ENCODE measurements at places on chromosomes 3 and 15.

DNA sequence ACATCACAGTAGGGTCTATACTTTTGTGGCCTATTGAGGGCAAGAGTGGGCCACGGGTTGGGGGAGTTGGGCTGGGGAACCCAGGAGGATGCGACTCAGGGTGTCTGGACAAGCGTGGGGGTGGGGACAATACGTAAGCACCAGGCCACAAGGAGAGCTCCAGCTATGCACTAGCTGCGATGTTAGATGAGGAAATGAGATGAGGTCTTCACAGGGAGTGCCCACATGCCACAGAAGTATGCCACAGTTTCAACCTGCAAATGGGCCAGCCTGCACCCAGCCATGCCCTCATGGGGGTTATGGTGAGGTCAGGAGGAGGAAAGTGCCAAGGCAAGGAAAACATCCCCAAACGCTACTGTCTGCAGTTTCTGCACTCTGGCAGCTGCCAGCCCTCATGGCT lies 30.5 kb downstream of the CACNA2D2 start:
- no peak for DNase-seq

- no peak for DNase-seq
Measured at GRCh38 chr3:13080591-13080990, 7.4 kb upstream of the IQSEC1 start.

DNA sequence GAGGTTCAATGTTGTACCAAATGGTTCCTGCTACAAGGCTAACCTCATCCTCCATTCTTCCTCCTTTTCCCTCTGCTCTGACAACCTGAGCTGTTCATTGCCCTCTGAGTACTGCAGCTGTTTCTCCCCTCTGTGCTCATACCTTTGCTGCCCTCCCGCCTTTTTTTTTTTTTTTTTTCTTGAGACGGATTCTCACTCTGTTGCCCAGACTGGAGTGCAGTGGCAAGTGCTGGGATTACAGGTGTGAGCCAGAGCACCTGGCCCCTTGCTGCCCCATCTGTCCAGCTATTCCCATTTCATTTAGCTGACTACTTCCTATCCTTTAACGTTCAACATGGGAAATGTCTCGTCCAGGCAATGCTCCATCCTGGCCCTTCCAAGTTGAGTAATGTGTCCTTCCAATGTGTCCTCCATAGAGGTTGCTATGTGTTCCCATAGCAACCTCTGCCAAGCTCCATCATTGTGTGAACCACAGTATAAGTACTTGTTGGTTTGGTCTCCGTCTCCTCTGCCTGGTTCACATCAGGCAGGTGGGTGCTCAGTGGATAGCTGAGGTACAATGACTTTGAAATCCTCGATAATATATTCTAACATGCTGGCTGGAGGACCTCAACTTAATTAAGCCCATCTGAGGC lies 179.9 kb upstream of the ANKRD28 start:
- no peak for DNase-seq

GRCh38 chr3:150170852-150171520 lies 200.3 kb upstream of the PFN2 start:
- DNase-seq: no peak

DNA sequence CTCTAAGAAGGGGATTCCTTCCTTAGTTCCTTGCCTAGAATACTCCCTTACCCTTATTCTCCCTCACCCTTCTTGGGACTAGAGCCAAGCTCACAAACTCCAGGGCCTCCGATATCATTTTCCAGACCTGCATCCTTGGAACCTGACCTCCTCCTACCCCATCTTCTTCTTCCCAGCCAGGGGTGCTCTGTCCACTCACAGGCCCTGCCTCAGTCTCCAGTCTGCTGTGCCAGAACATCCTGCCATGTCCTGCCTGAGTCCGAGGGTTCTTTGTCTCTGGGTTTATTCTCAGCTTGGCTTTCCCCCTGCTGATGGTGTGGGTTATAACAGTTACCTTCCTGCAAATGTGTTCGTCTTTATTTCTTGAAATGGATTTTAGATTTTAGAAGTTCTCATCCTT lies 59.9 kb upstream of the MCF2L2 start:
- no peak for DNase-seq

DNA sequence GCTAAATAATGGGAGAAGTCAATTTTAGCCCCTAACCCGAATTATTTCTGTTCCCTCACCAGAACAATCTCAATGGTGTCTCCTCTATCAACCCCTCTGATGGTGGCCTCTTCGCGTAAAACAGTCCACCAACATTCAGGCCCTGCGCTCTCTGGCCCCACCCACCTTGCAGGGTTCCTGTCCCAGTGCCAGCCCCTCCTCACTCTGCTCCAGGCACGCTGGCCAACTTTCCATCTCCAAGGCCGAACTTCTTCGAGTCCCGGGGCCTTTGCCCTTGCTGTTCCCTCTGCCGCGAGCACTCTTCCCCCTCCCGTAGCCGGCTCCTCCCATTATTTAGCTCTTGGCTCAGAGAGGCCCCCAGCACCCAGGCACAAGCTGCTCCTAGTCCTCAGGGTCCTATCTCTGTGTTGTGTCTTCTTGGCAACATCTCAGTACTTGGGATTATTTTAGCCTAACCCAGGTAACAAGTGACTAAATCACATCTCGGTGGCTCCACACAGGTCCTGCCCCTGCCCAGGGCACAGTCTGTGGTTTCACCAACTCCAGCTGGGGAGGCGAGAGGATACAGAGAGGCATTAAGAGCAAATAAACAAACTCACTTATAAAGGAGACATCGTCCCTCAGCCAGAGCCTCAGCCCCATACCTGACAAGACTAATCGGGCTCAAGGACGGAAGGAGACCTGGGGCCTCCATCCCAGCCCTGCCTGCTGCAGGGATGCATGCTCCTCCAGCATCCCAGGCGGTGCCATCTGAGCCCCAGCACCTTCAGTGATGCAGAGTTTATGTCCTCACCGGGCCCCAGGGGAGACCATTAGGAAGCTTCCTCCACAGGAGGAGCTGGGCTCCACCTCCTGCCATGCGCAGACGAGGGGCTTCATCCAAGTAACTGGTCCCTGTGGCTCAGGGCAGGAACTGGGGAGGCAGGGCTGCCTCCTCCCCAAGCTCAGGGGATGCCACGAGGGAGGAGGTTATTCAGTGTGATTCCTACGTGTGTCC lies 19.7 kb upstream of the IQSEC1 start:
- no peak for DNase-seq

- DNase-seq: no peak
Measured at GRCh38 chr15:37076543-37076942, 23.8 kb downstream of the MEIS2 start.

DNA sequence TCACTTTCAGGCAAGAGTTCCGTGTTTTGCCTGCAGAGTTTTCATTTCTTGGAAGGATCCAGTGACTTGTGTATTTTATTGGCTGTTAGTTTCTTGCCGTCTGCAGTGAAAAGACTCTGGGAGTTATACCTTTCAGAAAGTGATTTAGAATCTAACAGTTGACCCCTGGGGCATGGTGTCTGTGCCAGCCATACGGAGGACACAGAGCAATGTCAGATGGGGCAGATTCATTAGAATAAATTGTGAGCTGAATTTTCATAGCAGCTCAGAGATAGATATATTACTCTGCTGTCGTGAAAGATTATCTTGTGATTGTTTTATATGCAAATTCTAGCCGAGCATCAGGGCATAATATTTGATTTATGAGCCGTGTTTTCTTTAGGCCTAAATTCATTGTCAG lies 131.6 kb downstream of the SV2B start:
- DNase-seq: no peak

DNA sequence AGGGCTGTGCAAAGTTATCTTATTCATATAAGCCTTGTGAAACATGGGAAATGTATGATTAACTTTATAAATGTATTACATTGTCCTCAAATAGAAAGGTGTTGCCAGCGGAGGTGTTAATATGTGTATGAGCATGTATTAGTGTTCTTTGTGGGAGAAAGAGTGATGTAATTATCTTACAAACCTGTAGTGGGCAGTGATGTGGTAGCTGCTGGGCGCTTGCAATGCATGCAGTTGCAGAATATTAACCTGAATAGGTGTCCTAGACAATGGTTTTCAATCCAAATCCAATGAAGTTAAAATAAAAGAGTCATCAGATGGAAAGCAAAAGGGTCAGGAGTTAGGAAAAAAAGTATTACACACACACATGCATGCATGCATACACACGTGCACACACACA lies 881.3 kb upstream of the CADM2 start:
- no peak for DNase-seq

DNA sequence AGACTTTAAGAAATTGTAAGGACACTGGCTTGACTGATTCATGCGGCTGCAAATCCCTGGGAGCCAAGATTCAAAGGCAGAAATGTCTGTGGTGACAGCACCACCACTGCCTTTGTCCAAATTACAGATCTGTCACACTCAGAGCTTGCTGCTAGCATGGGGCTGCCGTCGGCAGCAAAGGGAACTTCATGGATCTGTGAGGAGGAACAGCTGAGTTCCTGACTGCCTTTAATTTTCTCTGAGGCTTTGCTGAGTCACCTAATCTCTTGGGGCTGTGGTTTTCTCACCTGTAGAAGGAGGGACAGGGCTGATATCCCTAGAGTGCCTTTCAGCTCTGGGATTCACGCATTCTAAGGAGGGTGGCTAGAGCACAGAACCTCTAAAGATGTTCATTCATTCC lies 4.1 kb upstream of the PAK6 start:
- DNase-seq: no peak

DNA sequence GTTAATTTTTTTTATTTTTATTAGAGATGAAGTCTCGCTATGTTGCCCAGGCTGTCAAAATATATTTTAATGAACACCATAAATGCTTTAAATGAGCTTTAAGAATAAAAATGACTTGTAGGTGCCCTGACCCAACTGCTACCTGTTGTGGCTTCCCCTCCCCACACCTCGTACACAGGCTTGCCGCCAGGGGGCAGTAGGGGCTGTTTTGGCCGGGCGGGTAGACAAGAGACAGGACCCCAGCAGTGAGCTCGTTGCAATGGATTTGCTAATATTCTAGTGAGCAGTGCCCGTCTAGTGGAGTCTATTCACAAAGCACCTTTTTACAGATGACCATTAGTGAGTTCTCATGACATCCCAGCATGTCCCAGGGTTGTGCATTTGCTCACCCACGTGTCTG lies 418.1 kb downstream of the OCA2 start:
- no peak for DNase-seq

GRCh38 chr3:150970665-150971324 lies 1.7 kb downstream of the CLRN1 start:
- peak; percentile 9 for DNase-seq

GRCh38 chr15:84740691-84741090 lies 7.7 kb upstream of the ZNF592 start:
- DNase-seq: no peak

DNA sequence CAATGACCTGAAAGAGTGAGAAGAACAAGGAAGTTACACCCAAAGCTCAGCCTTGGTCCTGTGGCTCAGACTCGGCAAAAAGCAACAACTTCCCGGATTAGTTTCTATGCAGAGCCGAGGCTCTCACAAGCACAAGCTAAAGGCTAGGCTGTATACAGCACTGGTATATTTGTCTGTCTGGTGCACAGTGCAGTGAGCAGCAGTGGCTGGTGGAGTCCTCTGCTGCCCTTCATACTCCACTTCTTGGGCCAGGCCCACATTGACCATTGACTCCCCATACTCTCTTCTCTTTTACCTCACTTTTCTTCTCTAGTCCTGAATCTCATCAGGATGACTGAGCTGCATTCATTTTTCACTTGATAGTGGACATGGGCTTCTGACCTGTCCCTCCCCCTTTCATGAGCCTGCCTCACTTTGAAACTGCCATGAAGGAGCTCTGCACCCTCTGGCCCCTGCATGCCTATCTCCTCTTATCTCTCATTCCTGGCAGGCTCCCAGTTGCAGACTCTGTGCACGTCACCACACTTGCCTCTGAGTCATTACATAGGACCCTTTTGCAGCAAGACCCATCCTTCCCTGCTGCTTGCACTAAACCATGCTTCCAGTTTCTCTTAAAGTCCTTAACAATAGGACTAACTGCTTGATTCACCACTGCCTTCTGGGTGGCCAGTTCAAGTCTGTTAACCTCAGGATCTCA lies 379.3 kb downstream of the NTRK3 start:
- DNase-seq: no peak

- DNase-seq: peak; percentile 29
Measured at GRCh38 chr3:100006570-100007271, 107.6 kb downstream of the FILIP1L start.

- DNase-seq: no peak
Measured at GRCh38 chr15:76282465-76282864, 28.8 kb downstream of the ETFA start.

DNA sequence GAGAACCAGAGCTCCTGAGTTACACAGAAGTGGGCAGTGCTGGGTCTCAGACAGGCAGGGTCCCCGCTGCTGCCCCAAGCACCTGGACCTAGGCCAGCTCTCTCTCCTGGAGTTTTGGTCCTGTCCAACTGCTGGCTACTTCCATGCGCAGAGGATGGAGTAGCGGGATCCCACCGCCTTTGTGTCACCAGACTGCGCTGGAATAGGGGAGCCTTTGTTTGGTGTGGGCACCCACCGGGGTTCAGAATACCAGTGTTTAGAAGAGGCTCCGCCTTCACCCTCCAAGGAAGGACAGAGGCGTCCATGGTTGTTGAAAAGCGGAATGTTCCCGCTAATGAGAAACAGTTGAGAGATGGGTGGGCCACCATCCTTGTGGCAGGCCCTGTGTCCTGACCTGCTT lies 154.4 kb downstream of the DNAJB8 start:
- no peak for DNase-seq

- no peak for DNase-seq
Measured at GRCh38 chr15:70954733-70955132, 62.1 kb downstream of the LRRC49 start.

GRCh38 chr15:57611123-57611522 lies 19.4 kb downstream of the MYZAP start:
- DNase-seq: no peak

GRCh38 chr3:13480340-13481318 lies 523 bp downstream of the HDAC11 start:
- no peak for DNase-seq

DNA sequence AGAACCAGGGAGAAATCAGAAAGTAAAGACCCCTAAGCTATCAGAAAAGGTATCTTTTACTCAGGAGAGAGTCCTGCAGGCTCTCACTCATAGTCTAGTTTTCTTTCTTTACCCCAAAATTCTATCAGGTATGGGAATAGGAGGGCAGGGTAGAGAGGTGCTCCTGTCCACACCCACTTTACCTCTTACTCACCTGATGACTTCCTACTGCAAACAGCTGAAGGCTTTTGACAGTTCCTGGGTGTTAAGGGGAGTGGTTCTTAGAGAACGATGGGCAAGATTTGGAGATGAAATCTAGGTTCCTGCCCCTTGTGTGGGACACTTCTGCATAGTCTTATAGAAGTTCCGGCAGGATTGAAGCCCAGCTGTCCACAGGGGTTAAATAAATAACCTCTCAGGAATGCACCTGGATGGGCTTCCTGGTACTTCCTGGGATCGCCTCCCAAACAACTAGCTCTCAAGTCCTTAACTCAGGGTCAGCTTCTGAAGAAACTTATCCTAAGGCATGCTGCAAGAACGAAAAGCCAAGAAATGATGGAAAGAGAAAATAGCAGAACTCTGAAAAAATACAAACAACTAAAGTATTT lies 10.8 kb upstream of the TNFAIP8L3 start:
- no peak for DNase-seq

DNA sequence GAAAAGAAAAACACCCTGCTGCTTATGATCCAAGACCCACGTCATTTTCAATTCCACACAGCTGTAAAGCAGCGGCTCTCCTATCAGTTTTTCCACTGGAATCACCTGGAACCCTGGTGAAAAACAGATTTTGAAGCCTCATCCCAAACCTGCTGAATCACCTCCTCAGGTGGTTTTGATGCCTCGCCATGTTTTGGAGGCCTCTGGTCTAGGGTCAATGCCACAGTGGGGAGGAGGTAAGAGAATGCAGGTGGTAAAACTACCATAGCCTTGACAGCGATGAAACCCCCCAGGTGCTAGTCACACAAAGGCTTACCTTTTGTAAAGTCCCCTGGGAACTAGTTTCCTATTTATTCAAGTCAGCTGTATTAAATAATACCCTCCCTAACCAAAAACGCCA lies 24.8 kb downstream of the MYO1E start:
- no peak for DNase-seq

- DNase-seq: no peak
Measured at GRCh38 chr3:122294359-122294758, 30.7 kb upstream of the CSTA start.

Measured in fibroblast of the conjunctiva (primary cell).